Activated naive CD4-positive, alpha-beta T cell (primary cell): ENCODE measurements at places on chromosomes 5 and 9.

DNA sequence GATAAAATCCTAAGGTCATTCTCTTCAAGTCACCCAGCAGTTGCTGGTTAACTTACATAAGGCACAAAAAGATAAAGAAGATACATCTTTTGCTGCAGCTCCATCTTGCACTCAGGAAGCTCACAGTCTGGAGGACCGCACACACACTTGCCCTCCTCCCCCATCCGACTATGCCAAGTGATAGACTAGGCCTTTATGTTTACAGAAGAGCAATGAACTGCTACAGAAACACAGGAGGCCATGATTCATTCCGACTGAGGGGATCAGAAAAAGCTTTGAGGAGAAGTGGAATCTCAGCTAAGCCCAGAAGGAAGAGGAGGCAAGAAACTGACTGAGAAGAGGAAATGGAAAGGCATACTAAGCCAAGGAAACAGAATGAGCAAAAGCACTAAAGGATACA, 17.4 kb downstream of the NRG2 start:
- no peak for DNase-seq

GRCh38 chr5:175060257-175060656, 335.9 kb downstream of the MSX2 start:
- DNase-seq, result no peak

GRCh38 chr5:35754481-35754880, 102.2 kb upstream of the IL7R start:
- no peak for DNase-seq

- DNase-seq, result no peak
These were observed 13.8 kb downstream of the NACC2 start for GRCh38 chr9:136081113-136081825.

GRCh38 chr5:59367791-59368394, 525.6 kb downstream of the PDE4D start:
- no peak for DNase-seq

GRCh38 chr9:89374176-89374575, 55.9 kb downstream of the SECISBP2 start:
- DNase-seq, result no peak

- no peak for DNase-seq
These were observed 26.3 kb downstream of the NMUR2 start for GRCh38 chr5:152378730-152379129.

- DNase-seq, result no peak
These were observed 824.3 kb downstream of the SEMA5A start for GRCh38 chr5:8721536-8721935.

DNA sequence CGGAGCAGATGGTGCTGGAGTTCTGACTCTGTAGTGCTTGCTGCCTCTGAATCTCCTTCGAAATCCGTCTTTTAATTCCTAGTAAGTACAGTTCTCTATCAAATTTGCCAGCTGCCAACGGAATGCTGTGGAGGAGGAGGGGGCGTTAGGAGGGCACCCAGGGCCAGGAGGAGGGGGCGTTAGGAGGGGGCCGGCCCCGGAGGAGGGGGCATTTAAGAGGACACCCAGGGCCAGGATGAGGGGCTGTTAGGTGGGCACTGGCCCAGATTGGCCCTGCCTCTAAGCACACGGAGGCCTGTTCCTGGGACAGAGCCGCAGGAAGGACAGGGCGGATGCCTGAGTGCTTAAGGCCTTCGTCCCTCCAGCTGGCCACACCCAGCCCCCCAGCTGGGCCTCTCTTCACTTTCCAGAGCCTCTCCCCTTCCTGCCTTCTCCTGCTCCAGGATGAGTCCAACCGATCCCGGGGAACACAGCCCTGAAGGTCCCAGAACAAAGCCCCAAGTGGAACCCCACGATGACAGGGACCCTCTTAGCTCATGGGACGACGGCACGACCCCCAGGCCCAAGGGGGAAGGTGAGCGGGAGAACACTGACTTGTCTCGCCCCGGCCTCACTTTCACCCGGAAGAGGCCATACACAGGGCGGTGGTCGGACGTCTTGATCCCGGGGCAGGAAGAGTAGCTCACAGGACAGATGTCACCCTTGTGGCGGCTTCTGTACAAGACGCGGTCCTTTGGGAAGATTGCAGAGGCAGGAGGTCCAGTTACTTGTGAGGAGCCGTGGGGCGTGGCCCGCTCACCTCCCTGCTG, 9.8 kb downstream of the INPP5E start:
- no peak for DNase-seq

DNA sequence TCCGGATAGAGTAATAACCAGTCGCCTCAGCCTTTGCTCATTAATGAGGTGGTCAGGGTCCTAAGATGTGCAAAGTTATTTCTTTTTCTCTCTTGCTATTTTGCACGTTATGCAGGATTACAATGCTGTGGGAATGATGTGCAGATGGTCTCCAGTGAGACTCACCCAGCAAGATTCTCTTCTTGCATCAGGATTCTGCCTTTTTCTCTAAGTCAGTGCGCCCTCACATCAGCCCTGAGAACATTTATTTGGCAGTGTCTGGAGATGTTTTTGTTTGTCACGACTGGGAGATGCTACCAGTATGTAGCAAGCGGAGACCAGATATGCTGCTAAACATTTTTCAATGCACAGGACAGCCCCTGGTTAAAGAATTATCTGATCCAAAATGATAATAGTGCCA, 280.3 kb upstream of the WWC1 start:
- DNase-seq, result no peak

DNA sequence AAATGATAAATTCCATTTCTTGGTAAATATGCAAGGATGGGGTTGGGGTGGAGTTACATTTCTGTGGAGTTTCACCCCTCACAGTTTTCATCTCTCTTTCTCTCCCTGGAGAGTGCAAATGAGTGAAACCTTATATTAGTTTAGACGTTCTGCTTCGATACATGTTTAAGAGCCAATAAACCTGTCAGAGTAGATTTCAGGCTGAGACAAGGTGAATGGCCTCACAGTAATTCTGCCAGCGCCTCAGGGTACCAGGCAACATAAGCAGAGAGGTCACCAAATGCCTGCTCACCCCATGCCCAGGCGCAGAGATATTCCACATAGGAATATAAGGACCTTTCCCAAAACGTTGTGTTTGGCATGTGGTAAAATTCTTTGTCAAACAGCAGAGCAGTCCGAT, 154.9 kb upstream of the VLDLR start:
- no peak for DNase-seq
